Liver (tissue), 10 donors: ENCODE measurements at places on chromosomes 12 and 14. TPM values are rescaled to one million over a fixed set of nuclear protein-coding genes. Genes with fewer than 3 reads are reported as not detected.

Gene KRT3
- not detected for total RNA-seq

Gene INHBC
- total RNA-seq, result 2.8 TPM

GRCh38 chr14:54489318-54489683, 521 bp upstream of the GMFB start:
- no peak for DNase-seq

GRCh38 chr12:131473741-131474709, 236.9 kb upstream of the SFSWAP start:
- no peak for DNase-seq

Gene KCNC2
- under 0.01 TPM for total RNA-seq

Gene CEBPE
- total RNA-seq, result 4.4 TPM

- no peak for DNase-seq
These were observed 30.3 kb upstream of the ESR2 start for GRCh38 chr14:64324461-64324860.

- DNase-seq, result no peak
These were observed 14.0 kb upstream of the PEX5 start for GRCh38 chr12:7175493-7175892.

- no peak for DNase-seq
These were observed 24.7 kb downstream of the ARG2 start for GRCh38 chr14:67644428-67644827.

DNA sequence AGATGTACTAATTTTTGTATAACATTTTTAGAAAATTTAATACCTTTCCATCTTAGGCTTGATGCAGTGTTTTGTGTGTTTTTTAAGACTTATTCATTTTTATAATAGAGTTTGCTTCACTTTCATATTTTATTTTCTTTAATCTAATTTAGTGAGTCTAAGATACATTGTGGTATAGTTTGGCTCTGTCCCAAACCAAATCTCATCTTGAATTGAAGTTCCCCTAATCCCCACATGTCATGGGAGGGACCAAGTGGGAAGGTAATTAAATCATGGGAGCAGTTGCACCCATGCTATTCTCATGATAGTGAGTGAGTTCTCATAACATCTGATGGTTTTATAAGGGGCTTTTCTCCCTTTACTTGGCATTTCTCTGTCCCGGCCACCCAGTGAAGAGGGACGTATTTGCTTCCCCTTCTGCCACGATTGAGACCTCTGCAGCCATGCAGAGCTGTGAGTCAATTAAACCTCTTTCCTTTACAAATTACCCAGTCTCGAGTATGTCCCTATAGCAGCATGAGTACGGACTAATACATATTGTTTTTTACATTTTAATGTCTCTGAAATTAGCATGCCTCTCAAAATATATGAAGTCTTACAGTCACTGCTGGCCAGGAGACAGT, 34.9 kb downstream of the GABARAPL1 start:
- no peak for DNase-seq

- DNase-seq, result no peak
These were observed 855.6 kb upstream of the TMEM132C start for GRCh38 chr12:127411166-127411915.

- no peak for DNase-seq
These were observed 91.9 kb downstream of the SLC24A4 start for GRCh38 chr14:92414690-92415445.

DNA sequence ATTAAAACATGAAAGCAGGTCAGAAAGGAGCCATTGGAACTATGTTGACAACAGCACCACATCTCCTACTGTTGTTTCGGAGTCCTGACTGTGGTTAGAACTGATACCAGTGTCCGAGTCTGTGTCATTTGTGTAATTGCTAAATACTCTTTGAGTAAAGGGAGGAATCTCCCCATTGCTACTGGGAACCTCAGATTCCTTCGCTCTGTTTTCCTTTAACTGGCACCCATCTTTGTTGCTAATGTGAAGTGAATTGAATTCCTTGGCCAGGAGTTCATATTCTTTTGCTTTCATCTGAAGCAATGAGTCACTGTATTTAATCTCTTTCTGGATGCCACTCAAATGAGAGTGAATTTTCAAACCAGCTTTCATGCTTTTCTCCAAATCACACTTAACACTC, 31.5 kb downstream of the RASSF9 start:
- DNase-seq, result no peak

DNA sequence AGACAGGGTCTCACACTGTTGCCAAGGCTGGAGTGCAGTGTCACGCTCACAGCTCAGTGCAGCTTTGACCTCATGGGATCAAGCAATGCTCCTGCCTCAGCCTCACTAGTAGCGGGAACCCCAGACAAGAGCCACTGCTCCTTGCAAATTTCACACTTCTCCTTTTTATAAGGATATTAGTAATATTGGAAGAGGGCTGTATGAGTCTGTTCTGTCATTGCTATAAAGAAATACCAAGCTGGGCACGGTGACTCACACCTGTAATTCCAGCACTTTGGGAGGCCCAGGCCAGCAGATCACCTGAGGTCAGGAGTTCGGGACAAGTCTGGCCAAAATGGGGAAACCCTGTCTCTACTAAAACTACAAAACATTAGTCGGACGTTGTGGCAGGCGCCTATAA, 12.9 kb upstream of the ORAI1 start:
- no peak for DNase-seq

DNA sequence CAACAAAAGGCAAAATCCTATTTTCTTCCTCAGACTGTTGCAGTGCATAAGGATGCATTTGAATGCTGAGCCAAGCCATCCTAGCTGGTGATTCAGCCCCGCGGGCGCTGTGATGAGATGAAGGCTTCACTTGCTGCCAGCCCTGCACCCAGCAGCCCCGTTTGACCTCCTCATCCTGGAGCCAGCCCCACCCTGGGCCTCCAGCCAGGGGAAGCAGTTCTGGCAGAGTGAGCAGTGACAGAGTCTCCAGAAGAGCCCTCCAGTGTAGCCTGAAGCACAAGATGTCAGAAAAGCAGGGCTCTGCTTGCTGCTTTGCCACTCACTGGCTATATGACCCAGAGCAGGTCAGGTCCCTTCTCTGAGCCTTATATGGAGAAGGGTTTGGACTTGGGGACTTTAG, 96.2 kb upstream of the HSPB8 start:
- no peak for DNase-seq
